ENCODE measurements at places on chromosomes 4 and X.

GRCh38 chr4:101643186-101643837 is 147.2 kb upstream of the BANK1 start:
- ATAC-seq: no peak

GRCh38 chr4:84484236-84484635 is 14.9 kb downstream of the NKX6-1 start:
- no peak for ATAC-seq

GRCh38 chr4:186606591-186606992 is 51.2 kb upstream of the MTNR1A start:
- no peak for ATAC-seq

DNA sequence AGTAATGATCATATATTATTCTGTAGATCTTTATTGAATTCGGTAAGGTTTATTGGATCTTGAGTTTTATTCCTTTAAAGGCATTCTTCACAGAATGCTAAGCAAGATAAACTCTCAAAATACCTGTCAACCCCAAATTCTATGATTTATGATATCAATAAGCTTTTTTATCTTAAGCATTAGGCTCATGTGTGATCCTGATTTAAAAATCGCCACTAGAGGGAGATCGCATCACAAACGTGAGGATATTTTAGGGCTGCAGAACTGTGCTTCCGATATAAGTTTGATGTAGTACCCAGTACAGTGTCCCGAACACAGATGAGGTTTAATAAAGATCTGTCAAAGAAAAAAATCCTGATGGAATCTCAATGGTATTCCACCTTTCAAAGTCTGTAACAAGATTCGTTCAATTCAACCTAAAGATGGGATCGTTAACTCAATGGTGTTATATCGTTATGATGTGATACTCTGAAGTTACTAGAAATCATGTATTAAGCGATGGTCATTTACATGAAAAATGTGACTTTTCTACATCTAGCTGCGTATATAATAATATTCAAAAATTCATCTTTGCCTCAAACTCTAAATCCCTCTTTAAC is 169.0 kb downstream of the CORIN start:
- peak; percentile 43 for ATAC-seq

DNA sequence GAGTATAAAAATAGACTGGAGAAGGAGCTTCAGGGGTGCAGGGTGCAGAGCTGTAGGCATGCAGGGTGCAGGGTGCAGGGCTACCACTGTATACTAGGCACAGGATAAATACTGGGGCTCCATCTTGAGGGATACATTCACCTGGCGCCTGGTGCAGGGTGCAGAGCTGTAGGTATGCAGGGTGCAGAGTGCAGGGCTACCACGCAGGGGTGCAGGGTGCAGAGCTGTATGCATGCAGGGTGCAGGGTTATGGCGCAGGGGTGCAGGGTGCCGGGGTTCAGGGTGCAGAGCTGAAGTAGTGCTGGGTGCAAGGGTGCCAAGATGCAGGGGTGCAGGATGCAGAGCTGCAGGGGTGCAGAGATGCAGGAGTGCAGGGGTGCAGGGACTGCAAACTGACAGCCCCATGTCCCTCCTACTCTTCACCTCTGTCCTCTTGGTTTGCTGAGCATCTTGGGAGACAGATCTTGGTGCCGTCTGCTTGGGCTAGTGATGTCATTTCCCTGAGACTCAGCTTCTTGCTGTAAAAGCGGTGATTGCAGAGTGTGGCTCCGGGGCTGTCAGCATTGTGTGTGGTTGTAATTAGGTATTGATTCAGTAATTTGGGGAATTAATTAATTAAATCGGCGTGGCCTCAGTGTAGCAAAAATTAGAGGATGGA is 91.2 kb downstream of the ADRA2C start:
- peak; percentile 16 for ATAC-seq

GRCh38 chrX:104670051-104670450 is 104.1 kb downstream of the IL1RAPL2 start:
- ATAC-seq: no peak

DNA sequence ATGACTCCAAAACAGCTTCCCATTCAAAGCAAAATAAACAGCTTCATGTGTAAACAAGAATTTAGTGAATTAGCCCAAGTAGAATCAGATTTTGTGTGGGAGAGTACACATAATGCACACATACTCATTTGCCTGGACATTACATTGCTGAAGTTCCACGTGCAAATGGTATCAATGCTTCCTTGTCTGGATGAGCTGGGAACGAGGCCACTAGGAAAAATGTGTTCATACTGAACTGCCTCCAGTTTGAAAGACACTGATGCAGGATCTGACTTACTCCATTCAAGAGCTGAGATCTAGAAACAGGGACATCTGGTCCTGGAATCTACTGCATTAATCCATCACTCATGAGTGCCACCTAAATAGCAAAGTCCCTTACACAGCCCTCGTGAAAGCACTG is 228.0 kb downstream of the APBB2 start:
- no peak for ATAC-seq

DNA sequence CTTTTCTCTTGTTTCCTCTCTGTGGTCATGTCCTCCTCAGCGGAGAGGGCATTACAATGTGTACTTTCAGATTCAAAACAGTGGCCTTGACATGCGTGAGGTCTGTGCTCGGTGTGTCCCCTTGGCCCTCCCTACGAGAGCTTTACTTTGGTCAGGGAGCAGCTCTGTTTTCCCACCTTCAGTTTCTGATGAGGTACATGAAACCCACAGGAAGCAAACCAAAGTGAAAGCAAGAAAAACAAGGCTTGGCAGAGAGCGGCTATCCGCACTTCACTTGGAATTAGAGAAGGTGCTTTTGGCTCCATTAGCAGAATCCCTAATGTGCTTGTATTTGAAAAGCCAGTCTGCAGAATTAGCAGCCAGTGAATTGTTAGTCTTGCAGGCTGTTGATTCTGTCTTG is 19.5 kb upstream of the BOD1L1 start:
- no peak for ATAC-seq

- ATAC-seq: no peak
Observed at GRCh38 chr4:70533211-70533610, 14.8 kb downstream of the AMTN start.

GRCh38 chr4:146916479-146917076 is 29.1 kb downstream of the TTC29 start:
- ATAC-seq: no peak

DNA sequence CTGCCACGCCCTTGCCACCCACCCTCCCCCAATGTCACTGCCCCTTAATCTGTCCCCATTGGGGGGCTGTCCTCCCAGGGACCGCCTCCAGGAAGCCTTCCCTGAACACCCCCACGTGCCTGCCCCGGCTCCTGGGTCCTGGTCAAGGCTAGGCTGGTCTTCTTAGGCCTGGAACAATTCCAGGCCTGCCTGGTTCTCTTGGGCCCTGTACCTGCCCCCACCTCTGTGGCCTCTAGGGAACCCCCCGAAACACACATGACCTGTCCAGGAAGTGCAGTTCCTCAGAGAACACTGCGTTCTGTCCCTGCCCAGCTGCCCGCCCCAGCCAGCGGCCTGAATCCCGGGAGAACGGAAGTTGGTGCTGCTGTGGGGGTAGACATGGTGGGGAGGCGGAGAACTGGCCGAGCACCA is 5.1 kb downstream of the MXD4 start:
- ATAC-seq: no peak

DNA sequence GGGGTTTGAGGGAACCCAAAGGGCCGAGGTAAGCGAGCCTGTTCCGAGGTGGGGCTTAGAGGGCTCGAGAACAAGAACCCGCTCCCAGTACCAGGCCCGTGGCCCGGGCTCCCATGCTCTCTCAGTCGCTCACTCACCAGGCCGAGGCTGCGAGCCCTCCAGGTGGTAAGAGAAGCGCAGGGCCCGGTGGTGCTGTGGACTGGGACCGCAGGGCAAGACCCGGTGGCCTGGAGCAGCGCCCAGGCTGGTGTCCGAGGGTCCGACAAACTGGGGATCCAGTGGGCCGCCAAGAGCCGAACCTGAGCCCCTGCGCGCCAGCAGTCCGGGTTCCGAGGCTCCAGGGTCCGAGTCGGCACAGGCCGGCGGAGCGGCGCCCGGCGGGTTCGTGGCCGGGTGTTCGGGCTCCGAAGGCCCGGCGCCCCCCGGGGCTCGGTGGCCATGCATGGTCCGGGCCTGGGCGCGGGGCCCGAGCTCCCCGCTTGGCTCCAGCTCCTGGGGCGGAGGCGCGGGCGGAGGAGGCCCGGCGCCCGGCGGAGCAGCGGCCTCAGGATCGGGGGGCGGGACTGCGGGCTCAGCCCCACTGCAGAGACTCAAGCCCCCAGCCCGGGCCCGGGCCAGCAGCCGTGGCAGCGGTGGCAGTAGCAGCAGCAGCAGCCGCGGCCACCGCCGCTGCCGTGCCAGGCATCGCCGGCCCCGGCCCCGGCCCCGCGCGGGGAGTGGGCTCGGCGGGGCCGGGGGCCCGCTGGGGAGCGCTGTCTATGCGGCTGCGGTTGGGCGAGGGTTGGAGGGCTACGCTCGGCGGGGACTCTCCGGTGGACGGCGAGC is 833 bp downstream of the FGD1 start:
- peak; percentile 14 for ATAC-seq

DNA sequence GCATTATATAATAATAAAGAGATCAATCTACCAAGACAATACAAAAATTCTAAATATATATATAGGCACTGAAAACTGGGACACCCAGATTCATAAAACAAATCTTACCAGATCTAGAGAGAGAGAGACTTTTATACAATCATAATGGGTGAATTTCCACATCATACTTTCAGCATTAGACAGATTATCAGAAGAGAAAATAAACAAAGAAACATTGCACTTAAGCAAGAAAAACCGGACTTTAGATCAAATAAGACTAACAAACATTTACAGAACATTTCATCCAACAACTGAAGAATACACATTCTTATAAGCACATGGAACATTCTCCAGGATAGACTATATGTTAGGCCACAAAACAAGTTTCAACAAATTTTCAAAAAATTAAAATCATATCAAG is 245.1 kb downstream of the INPP4B start:
- no peak for ATAC-seq

GRCh38 chr4:143337600-143338287 is 1.1 kb downstream of the GAB1 start:
- ATAC-seq: no peak

GRCh38 chrX:43876680-43877079 is 5.6 kb downstream of the MAOB start:
- no peak for ATAC-seq

- ATAC-seq: peak; percentile 40
Observed at GRCh38 chrX:155334486-155335336, at the start of gene CLIC2. Gene CLIC2, minus strand, starts transcription at chrX:155334614. Its CDS starts 187 bp downstream, at chrX:155334427.

GRCh38 chr4:165738571-165738970 is 134.5 kb upstream of the TLL1 start:
- no peak for ATAC-seq

DNA sequence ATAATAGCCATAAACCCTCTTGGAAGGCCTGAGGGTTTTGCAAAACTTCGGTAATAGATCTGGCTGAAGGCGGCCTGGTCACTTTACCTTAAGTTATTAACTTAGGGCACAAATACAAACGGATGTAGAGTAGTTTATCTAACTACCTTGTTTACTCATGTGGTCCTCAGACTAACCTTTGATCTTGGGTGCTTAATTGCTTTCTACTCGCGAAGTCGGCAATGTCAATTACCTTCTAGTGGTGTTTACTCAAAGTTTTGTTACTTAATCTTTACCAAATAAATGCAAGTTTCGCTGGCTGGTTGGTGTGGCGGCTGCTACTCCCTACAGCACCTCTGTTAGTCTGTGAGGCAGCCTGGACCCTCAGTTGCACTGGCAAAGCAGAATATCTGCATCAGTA is 8.9 kb upstream of the ZNF141 start:
- no peak for ATAC-seq

DNA sequence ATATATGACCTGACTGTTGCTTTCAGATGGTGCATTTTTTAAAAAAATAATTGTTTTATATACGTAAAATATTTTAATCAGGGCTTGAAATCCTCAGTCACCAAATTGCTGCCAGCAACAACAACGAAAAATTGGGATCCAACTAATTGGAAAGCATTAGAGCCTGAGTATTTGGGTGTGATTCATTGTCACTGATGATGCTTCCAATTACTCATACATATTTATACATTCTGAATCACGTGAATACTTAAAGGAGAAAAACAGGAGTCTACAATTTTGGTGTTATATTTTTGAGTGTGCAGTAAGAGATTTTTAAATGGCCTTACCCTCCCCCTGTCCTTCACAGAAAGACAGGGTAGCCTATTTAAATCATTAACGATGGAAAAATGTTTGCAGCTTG is 765.6 kb upstream of the TENM3 start:
- no peak for ATAC-seq

DNA sequence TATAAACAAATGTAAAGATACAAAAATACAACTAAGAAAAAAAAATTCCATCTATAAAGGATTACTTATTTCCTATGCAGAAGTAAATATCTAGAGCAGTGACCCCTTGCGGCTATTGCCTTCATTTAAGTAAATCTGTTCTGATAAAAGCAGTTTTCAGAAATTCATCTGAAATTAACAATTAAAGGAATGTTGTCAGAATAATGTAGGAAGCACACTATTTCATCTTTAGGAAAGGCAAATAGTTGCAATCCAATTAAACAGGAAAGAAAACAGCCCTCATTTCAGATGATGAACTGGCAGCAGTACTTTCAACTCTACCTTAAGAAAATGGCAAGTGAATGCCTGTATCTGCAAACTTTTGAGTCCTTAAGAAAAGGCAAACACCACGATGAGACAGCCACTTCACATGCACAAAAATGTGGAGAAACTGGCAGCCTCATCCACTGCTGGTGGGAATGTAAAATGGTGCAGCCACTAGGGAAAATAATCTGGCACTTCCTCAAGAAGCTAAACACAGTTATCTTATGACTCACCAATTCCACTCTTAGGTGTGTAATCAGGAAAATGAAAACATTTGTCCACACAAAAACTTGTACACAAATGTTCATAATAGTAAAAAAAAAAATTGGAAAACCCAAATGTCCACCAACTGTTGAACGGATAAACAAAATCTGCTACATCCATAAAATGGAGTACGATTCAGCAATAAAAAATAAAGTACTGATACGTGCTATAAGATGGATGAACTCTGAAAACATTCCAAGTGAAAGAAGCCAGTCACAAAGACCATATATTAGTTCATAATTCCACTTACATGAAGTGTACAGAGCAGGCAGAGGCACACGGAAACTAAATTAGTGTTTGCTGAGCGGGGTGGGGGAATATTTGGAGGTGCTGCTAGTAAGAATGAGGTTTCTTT is 2.0 kb upstream of the THAP9 start:
- ATAC-seq: no peak

DNA sequence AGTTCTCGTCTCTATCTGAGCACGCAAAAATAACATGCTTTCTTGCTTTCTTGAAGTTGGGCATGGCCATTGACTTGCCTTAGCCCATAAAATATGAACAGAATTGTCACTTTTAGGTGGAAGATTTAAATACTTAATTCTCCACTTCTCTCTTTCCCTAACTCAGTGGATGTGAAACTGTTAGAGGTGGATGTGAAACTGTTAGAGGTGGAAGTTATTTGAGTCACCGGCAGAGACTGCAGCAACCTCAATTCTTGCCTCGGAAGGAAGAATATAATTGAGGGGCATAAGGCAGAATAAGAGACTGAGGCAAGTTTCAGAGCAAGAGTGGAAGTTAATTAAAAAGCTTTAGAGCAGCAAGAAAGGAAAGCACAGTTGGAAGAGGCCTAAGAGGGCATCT is 2.8 kb upstream of the PARM1 start:
- no peak for ATAC-seq

DNA sequence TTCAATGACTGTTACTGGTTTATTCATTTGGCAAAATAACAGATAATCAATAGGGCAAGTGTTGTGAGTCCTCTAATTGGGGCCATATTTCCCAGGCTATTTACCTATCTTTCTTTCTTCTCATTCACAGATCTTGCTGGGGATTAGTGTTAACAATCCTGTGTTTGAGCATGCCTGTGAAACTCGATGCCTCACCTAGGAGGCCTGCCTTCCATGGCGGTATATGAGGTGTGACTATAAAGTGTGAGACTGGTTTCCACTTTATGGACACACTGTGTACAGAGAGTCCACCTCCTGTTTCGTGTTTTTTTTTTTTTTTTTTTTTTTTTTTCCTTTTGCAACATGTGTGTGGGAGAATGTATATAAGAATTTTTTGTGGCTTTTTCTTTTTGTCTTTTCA is 199.3 kb downstream of the BMPR1B start:
- no peak for ATAC-seq
